ENCODE measurements at places on chromosomes 6 and 20. TPM values are rescaled to one million over a fixed set of nuclear protein-coding genes. Genes with fewer than 3 reads are reported as not detected.
A peak's percentile ranks its signal among the peaks of the same experiment; 100 is the strongest.

The CPXM1 gene
- total RNA-seq, result 0.83 TPM

The PLEKHG1 gene
- total RNA-seq, result 0.28 TPM

The MYCT1 gene
- total RNA-seq, result 1.1 TPM

- no peak overlapping the region for H3K4me3 ChIP-seq
- H3K27ac ChIP-seq, result no peak overlapping the region
- DNase-seq, result no peak
- H3K36me3 ChIP-seq, result no peaks in the 10 kb centered on the region
These were observed 168.4 kb upstream of the AHI1 start for GRCh38 chr6:135665935-135666334.

DNA sequence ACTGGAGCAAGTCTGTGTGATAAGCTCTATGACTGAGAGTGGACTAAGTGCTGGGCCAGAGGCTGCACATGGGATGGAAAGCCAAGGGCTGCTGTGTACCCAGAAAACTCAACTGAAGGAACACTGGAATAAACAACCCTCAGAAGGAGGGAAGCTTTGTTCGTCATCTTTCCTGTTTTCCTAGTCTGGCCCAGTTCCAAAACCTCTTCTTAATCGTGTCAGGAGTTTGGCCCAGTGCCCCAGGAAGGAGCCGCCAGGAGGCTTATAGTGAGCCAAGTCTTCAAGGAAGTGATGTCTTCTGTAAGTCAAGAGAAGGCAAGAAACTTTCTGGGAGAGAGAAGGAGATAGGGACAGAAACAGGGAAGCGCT, 23.3 kb upstream of the TOP1 start:
- no peaks in the 10 kb centered on the region for H3K36me3 ChIP-seq
- H3K27me3 ChIP-seq, result no peaks in the 10 kb centered on the region
- H3K4me1 ChIP-seq, result peaks cover 29% of the 10 kb centered on the region
- H3K27ac ChIP-seq, result peak overlapping the region; percentile 88
- DNase-seq, result peak; percentile 98
- H3K4me3 ChIP-seq, result no peak overlapping the region

DNA sequence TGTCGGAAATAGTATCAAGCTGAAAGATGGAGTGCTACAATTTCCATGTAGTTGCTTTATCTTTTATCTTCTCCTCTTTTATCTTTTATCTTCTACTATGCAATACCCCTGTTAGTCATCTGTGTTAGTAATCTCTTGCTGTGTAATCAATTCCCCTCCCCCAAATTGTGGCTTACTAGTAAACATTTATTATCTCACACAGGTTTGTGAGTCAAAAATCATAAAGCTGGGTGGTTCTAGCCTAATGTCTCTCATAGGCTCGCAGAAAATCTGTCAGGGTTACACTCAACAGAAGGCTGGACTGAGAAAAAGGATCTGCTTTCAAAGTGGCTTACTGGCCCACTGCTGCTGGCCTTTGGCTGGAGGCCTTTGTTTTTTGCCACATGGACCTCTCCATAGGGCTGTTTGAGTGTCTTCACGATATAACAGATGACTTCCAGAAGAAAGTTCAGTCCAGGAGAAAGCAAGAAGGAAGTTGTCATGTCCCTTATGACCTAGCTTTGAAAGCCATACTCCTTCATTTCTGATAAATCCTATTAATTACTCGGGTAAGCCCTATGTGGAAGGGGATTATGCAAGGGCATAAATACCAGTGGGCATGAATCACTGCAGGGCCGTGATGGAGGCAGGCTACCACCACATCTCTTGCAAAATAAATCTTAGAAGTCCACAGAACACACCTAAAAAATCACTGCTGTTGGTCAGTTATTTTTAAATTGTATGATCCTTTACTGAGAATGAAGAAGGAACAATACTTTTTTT, 24.5 kb upstream of the PTCHD4 start:
- peak; percentile 4 for DNase-seq
- H3K4me1 ChIP-seq, result no peaks in the 10 kb centered on the region
- no peak overlapping the region for H3K4me3 ChIP-seq
- no peaks in the 10 kb centered on the region for H3K27me3 ChIP-seq

- no peak overlapping the region for H3K4me3 ChIP-seq
- H3K27me3 ChIP-seq, result no peaks in the 10 kb centered on the region
- H3K27ac ChIP-seq, result peak overlapping the region; percentile 96
- peak; percentile 93 for DNase-seq
- peaks cover 30% of the 10 kb centered on the region for H3K4me1 ChIP-seq
These were observed 30.7 kb downstream of the PTPN1 start for GRCh38 chr20:50540620-50541605.

- H3K27me3 ChIP-seq, result peaks cover 10% of the 10 kb centered on the region
- peaks cover 11% of the 10 kb centered on the region for H3K4me1 ChIP-seq
- no peak overlapping the region for H3K4me3 ChIP-seq
- H3K36me3 ChIP-seq, result no peaks in the 10 kb centered on the region
- no peak overlapping the region for H3K27ac ChIP-seq
These were observed 10.9 kb upstream of the BNIP5 start for GRCh38 chr6:36347621-36348020.

GRCh38 chr6:168047841-168048723, 30.9 kb downstream of the FRMD1 start:
- no peak for DNase-seq
- no peaks in the 10 kb centered on the region for H3K36me3 ChIP-seq
- H3K27me3 ChIP-seq, result no peaks in the 10 kb centered on the region
- no peak overlapping the region for H3K27ac ChIP-seq

DNA sequence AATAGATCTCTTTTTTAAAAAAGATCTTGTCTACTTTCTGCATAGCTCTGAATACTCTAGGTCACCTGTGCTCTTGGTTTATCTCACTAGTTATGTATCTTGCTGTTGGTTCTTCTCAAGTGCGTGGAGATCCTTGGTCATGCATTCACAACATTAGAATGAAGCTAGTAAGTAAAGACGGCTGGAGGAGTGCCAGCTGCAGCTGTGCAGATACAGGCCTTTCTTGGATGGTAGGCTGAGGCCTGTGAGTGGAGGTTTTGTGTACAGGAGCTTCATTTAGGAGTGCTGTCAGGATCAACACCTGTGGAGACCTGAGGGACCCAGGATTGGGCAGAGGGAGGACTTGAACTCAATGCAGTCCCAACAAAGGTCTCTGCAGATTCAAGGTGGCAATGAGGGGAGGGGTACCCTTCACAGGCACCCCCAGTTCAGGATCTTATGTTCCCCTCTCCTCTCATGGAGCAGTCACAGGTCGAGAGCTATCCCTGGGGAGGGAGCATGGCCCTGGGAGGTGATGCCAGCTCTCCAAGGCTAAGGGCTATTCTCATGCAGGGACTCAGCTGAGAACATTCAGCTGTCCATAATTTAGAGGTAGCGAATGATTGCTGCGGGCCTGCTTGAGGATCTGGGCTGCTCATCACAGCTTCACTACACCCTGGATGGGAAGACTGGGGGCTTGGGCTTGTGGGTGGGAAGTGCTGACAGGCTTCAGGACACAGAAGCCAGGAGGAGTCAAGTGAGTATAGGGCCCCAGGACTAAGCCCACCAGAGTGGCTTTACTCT, 98.9 kb upstream of the ENPP5 start:
- H3K27ac ChIP-seq, result no peak overlapping the region
- no peaks in the 10 kb centered on the region for H3K4me1 ChIP-seq
- no peak overlapping the region for H3K4me3 ChIP-seq
- no peaks in the 10 kb centered on the region for H3K27me3 ChIP-seq
- DNase-seq, result no peak

- no peaks in the 10 kb centered on the region for H3K4me1 ChIP-seq
- DNase-seq, result no peak
- no peaks in the 10 kb centered on the region for H3K27me3 ChIP-seq
- no peaks in the 10 kb centered on the region for H3K36me3 ChIP-seq
- H3K4me3 ChIP-seq, result no peak overlapping the region
- H3K27ac ChIP-seq, result no peak overlapping the region
These were observed 142.1 kb downstream of the HAO1 start for GRCh38 chr20:7798176-7798575.

DNA sequence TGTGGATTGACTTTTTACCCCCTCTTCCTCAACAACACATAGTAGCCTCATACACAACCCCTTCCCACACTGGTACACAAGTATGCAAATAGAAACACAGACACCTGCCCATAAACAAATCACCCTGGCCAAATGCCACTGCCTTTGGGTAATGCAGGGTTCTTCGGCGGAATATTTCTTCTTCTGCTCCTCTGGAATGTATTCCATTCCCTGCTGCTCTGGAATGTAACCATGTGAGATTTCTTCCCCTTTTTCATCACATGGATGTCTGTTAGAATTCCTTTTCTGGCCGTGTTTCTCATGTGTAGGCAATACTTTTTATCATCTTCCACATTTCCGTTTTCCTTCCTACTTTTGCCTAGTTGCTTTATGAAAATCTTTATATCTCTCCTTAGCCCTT, 76.1 kb upstream of the TPD52L1 start:
- no peak overlapping the region for H3K27ac ChIP-seq
- H3K27me3 ChIP-seq, result no peaks in the 10 kb centered on the region
- H3K4me1 ChIP-seq, result peaks cover 3% of the 10 kb centered on the region
- peaks cover 19% of the 10 kb centered on the region for H3K36me3 ChIP-seq
- no peak overlapping the region for H3K4me3 ChIP-seq
- no peak for DNase-seq

DNA sequence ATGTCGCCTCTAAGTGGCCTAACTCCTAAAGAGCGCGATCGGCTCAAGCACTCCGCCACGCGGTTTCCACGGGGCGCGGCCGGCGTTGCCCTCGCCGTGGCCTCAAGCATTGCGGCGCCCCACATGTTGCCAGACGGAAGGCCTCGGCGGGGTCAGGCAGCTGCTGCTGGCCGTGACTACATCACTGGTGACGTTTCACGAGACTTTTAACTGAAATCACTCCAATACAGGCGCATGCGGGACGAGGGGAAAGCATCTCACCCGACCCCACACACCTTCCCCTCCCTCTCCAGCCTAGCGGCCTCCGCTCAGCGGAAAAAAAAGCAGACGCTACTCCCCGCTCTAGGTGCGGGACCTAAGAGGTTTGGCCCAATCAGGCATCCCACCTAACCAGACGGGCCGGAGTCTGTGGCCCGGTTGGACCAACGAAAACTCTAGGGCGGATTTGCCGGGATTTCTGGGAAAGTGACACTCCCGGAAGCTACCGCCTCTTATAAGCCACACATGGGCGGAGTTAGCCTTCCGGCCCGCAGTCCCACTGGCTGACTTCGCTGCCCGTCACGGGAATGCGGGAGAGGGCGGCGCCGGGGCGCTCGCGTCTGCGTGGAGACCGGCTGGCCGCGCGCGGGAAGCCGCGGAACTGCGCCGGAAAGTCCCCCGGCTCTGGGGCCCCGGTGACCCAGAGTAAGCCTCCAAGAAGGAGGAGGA, at the start of gene NXT1:
NXT1 (plus strand) TSS at position 596 of the 708 bp plus-strand sequence. CDS start 3,251 bp downstream, outside the sequence.
- H3K36me3 ChIP-seq, result peaks cover 6% of the 10 kb centered on the region
- peak within 1 kb of the TSS; percentile 95 for H3K27ac ChIP-seq
- no peaks in the 10 kb centered on the region for H3K27me3 ChIP-seq
- H3K4me3 ChIP-seq, result peak within 1 kb of the TSS; percentile 72
- peaks cover 5% of the 10 kb centered on the region for H3K4me1 ChIP-seq
- DNase-seq, result peak; percentile 99

DNA sequence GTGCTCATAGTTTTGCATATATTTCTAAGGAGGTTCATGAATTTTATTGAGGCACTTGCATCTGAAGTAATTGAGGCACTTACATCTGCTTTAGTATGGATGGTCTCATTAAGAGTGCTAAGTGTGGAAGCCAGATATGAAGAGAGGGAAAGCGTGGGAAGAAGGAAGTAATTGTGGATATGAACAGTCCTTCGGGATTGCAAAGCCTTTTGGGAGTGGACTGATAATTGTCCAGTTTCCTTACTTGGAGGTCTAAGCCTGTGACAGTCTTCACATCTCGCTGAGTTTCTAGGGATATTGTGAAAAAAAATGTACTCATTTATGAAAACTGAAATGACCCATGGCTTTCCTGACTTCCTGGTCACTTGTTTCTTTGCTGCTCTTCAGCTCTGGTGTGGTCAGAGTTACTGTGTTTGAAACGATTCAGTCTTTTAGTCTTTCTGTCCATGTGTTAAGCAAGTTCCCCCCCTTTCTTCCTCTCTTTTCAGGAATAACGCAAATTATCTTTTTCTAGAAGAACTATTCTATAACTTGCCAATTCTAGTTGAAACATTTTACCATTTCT, 137.3 kb downstream of the ZFAND3 start:
- no peak for DNase-seq
- no peak overlapping the region for H3K27ac ChIP-seq
- no peaks in the 10 kb centered on the region for H3K27me3 ChIP-seq
- no peak overlapping the region for H3K4me3 ChIP-seq
- no peaks in the 10 kb centered on the region for H3K36me3 ChIP-seq

DNA sequence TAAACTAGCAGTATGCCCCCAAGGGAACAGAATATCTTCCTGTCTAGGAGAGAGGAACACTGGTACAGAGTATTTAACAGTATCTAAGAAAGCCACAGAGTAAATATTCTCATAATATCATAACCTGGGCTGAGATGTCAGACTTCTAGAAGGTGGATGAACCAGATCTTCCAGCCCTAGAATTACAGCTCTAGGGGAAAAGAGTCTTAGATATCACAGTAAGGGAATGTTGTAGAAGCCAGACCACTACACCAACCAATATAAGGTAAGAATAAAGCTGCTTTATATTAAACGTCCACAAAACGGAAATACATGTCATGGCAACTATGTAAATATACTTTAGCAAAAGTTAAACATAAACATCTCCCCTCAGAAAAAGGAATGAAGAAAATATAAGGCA, 12.4 kb downstream of the SERINC1 start:
- no peak overlapping the region for H3K4me3 ChIP-seq
- H3K27ac ChIP-seq, result no peak overlapping the region
- DNase-seq, result peak; percentile 22
- H3K27me3 ChIP-seq, result no peaks in the 10 kb centered on the region

DNA sequence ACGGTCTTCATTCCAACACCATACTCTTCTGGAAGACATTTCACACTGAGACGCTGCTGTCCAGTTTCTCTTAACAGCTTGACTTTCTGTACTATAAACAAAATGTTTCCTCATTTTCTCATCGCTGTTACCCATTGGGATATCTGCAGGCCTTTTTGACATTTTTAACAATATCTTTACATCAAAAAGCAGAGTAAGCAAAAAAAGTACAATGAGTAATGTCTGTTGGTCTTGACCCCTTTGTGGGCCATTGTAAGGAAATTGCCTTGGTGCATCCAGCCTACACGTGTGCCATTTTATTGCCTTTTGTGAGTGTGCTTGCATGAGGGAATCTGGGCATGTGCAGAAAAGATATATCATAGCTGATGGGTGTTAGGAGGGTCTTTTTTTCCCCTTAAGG, 129.1 kb upstream of the MANEA start:
- no peaks in the 10 kb centered on the region for H3K36me3 ChIP-seq
- H3K4me1 ChIP-seq, result no peaks in the 10 kb centered on the region
- H3K4me3 ChIP-seq, result no peak overlapping the region
- no peaks in the 10 kb centered on the region for H3K27me3 ChIP-seq

GRCh38 chr6:114055349-114055748, 84.4 kb upstream of the HDAC2 start:
- H3K27ac ChIP-seq, result no peak overlapping the region
- no peak for DNase-seq
- no peak overlapping the region for H3K4me3 ChIP-seq
- no peaks in the 10 kb centered on the region for H3K36me3 ChIP-seq

Data from IMR-90 (cell line).